ENCODE measurements at places on chromosomes 11 and 22.

DNA sequence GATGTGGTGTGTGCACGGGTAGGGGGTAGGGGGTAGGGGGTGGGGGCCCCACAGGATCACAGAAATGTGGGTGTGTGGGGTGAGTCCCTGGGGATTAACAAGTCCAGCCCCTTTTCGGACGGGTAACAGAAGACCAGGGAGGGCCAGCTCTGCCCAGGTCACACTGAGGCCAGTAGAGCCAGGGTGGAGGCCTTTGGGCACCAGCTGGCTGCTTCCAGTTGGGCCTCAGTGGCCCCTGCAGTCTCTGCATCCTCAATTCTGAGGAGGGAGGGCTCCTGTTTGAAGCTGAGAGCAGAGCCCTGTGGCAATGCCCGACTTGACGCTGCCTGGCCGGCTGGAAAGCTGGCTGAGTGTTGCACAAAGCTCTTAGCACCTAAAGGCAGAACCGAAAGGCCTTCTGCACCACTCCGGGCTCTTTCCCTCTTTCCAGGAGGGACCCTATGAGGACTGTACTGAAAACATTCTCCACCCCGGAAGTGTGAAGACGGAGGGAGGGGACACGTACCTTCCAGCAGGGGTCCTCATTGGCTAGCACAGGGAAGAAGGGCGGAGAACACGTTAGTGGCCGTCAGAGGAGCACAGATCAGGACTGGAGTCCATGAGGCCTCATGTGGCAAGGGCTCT lies 120.4 kb downstream of the PHF21B start:
- no peak for DNase-seq

DNA sequence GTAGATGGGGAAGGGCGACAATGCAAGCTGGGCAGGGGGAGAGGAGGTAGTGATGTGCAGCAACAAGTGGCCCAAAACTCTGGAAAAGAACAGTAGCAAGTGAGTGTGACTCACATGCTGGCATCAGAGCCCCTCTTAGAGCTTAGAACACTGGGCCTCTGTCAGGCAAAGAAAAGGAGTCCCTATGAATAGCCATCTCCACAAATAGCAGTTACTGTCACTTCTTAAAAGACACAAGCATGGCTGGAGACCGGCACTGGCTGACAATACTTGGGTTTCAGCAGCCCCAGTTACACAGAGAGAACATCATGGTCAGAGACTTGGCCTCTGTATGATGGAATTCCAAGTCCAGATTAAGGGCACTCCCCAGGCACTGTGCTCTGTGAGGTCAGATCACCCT lies 58.2 kb downstream of the PRCP start:
- DNase-seq = no peak

- DNase-seq = no peak
Observed at GRCh38 chr11:73312851-73313327, 4.8 kb downstream of the ARHGEF17 start.

DNA sequence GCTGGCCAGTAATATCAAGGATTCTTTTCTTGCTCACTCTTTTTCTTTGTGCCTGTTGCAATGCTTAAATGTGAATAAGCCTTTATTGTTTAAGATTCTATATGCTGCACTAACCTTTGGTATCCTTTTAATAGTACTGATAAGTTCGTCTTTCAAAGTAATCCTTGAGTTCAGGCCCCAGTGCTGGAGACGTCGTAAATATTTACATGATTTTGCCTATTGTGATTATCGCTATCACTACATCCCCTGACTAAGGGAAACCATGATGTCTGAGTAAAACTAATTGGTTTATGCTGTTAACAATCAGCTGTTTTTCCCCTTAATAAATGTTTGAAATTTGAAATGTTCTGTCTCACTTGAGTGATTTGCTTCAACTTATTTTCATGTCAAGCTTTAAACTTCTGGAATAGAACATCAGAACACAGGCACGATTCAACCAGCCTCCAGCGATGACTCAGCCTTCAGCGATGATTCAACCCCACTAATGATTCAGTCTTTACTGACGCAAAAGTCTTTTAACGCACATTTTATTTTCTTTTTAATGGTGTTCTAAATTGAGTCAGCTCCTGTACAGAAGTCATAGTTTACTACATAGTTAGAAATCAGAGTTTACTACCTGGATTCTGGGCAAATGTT lies 3.9 kb downstream of the HTATIP2 start:
- peak; percentile 82 for DNase-seq

- no peak for DNase-seq
Observed at GRCh38 chr22:45562537-45563361, 60.1 kb downstream of the FBLN1 start.

DNA sequence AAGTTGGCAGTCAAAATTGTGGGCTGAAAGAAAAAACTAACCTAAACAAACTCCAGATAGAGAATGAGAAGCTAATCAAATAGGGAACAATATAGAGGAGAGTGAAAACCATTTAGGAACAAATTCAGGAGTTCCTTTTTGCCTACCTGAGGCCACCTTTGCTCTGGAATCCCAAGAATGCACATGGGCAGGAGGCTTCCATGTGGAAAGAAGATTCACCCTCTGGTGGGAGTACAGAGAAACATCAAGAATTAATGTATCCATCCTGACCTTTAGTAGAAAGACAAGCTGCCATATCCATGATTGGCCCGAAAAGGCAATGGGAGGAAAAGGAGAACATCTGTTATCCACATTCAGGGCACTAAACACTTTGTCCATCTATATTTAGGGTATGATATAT lies 35.0 kb upstream of the MRGPRX1 start:
- no peak for DNase-seq

DNA sequence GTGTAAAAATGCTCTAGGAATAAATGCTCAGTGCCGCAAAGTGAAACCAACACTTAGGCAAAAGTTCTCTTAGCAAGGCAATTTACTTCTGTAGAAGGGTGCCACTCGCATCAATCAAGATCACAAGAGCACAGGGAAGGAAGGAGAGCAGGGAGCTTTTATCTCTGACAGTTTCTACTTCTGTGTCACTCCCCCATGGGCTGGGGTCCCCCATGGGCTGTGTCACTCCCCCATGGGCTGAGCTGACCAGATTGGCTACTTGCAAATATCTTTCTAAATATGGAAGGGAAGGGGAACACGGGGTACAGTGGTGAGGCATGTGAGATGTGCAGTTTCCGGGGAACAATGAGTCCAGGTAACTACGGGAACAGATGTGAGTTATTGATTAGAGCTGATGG lies 397 bp downstream of the OR52N2 start:
- DNase-seq = no peak

DNA sequence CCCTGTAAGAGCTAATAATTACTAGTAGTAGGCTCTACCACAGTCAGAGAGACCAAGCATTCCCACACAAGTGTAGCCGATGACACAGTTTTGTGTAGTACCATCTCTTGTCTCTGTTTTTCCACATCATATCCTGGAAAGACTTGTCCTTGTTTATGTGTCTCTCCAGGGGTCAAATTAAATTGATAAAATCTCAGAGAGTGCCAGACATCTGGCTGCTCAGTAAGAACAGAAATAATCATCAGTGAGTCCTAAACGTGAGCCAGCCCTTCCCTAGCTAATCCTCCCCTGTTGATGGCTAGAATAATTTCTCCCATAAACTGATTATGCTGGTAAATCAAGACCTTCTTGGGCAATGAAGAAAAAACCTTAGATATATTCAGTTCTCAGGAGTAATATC lies 111.4 kb upstream of the GRAMD1B start:
- no peak for DNase-seq

Data from SW 1271 (cell line).